ENCODE measurements at places on chromosomes 13 and 19.

DNA sequence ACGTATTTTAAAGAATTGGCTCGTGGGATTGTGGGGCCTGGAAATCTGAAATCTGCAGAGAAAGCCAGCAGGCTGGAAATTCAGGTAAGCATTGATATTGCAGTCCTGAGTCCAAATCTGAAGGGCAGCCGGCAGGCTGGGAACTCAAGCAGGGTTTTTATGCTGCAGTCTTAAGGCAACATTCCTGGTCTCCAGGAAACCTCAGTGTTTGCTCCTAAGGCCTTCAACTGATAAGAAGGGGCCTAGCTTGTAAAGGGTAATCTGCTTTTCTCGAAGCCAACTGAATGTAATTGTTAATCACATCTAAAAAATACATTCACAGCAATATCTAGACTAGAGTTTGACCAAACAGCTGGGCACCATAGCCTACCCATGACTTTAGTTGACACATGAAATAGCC lies 154.4 kb downstream of the EFNB2 start:
- no peak for DNase-seq

GRCh38 chr13:24116131-24116530 lies 44.4 kb upstream of the SPATA13 start:
- no peak for DNase-seq

GRCh38 chr19:33904681-33905080 lies 108.0 kb downstream of the KCTD15 start:
- no peak for DNase-seq

DNA sequence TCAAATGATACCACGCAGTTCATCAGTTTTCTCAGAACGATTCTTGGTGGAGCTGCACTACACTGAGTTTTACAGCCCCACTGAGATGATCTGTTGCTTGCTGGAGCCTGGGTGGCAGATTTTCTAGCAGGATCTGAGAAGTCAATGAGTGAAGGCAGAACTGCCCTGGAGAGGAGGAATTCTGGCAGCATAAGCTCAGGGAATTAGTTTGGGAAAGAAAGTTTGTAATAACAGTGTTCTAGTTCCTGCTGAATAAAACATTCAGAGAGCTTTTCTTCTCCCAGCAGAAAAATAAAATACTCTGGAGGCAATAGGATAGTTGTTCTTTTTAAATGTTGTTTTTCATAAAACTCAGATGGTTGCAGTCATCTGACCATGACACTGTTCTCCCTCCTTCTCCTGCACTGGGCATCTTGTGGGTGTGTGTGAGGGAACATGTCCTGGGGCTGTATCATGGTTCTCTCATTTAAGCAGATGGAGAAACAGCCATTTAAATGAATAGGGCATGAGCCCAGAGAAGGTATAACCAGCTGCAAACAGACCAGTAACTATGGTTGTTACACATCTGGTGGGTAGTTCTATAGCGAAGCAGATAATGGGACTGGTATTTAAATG lies 29.6 kb downstream of the OLFM4 start:
- DNase-seq, result no peak

DNA sequence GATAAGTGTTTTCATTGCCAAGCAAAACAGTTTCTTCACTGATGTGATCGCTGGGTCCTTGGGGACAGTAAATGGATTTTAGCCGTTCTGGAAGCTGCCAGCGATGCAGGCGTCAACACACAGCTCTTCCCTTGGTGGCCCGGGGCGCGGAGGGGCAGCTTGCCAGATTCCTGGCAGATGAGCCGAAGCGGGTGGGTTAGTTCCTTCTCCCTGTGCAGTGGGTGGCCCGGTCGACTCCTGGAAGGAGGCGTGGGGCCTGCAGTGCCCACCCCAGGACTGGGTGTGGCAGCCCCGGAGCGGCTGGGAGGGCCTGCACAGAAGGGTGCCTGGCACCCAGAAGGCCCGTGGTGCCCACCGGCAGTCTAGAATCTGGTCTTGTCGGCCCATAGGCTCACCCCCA lies 69.0 kb downstream of the KDM4B start:
- no peak for DNase-seq

DNA sequence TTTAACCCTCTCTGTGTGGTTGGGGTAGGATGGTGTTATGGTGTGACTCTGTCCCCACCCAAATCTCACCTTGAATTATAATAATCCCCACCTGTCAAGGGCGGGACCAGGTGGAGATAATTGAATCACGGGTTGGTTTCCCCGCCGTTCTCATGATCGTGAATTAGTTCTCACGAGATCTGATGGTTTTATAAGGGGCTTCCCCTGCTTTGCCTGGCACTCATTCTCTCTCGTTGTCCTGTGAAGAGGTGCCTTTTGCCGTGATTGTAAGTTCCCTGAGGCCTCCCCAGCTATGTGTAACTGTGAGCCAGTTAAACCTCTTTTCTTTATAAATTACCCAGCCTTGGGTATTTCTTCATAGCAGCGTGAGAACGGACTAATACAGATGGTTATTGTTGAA lies 68.8 kb downstream of the ARHGEF7 start:
- no peak for DNase-seq

- DNase-seq, result peak; percentile 86
Observed at GRCh38 chr19:51887522-51888498, at the start of gene ZNF577. TSS of gene ZNF577 (minus strand) at chr19:51887951. CDS start at chr19:51880382, 7,569 bp downstream.

DNA sequence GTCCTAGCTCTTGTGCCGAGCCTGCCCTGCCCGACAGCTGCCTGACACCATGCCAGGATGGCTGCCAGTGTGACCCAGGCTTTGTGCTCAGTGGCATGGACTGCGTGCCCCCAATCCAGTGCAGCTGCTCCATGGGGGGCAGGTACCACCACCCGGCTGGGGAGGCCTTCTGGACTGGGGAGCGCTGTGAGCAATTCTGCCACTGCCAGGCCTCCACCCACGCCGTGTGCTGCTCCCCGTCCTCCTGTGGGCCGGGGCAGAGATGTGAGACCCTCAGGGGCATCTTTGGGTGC lies 9.4 kb upstream of the FXYD3 start:
- DNase-seq, result peak; percentile 26

GRCh38 chr13:112652512-112653070 lies 37.2 kb upstream of the ATP11A start:
- DNase-seq, result no peak

DNA sequence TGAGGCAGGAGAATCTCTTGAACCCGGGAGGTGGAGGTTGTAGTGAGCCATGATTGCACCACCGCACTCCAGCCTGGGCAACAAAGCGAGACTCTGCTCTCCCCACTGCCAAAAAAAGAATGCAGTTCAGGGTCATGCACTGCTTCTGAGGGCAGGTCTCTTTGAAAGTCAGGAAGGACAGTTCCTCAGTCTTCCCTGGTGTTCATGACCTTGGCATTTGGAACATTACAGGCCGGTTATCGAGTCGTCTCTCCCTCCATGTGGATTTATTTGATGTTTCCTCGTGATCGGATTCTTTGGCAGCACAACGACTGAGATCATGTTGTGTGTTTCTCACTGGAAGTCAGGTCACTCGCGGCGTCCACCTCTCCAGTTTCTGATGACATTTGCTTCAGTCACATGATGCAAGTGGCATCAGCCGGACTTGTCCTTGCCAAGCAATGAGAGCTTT lies 17.2 kb downstream of the FGF21 start:
- no peak for DNase-seq

- DNase-seq, result no peak
Observed at GRCh38 chr13:113646921-113647340, 11.1 kb downstream of the ATP4B start.

- peak; percentile 30 for DNase-seq
Observed at GRCh38 chr19:44746946-44747738, 1.4 kb upstream of the BCL3 start.

DNA sequence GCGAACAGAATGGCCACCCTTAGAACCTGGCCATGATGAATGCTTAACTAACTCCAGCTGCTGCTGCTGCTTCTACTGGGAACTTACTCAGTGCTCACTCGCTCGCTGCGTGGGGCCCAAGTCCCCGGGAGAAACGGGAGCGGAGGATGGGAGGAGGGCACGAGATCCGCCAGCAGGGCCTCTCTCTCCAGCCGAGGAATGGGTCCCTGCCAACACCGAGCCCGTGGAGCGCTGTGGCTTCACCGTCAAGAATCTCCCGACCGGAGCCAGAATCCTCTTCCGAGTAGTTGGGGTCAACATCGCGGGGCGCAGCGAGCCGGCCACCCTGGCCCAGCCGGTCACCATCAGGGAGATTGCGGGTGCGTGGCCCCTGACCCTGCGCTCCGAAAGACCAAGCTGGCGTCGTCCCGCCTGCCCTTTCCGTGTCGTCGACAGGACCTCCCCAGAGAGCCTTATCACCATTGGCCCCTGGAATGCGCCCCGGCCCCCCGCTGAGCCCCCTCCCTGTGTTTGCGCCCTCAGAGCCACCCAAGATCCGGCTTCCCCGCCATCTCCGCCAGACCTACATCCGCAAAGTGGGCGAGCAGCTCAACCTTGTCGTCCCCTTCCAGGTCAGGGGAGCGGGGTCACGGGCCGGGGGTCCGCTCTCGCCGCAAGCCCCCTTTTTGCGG lies 17.8 kb upstream of the EMC10 start:
- DNase-seq, result no peak

- DNase-seq, result no peak
Observed at GRCh38 chr19:31962561-31962996, 382.8 kb upstream of the ZNF507 start.

DNA sequence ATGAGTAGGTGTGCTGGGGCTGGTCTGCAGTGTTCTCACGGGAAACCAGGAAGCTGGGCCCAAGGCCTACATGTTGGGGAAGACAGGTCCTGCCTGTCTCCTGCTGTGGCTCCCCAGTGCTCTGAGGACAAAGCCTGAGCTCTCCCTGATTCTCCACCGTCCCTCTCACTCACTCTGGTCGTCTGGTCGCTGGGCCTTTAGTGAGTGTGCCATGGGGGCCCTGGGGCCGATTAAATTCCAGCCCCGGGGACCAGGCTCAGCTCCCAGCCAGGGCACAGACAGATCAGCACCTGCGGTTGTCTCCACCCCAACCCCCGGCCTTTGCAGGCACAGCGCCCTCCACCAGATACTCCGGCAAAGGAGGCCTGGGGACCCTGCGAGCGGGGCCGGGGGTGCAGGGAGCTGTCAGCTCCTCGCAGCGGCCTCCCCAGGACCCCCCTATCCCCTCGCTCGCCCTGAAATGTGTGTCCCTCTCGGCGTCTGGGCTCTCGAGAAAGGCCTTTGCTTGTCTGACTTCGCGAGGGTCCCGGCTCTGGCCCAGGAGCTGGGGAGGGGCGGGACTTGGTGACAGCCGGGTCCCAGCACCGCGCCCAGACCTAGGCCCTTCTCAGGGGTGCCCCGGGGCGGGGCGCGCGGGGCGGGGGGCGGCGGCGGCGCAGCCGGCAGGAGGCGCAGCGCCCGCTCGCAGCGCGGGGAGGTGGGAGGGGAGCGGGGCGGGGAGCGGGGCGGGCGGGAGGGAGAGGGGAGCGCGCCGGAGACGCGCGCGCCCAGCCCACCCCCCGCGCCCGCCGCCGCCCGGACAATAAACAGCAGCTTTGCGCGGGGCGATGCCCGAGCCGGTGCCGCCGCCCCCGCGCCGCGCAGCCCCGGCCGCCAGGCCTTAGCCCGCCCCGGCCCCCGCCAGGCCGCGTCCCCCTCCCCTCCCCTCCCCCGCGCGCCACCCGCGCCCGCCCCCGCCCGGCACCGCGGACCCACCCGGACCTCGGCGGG lies at the start of gene PALM:
TSS of gene PALM (plus strand) at position 782 of the 990 bp plus-strand sequence. CDS start 212 bp downstream, outside the sequence.
- DNase-seq, result no peak

DNA sequence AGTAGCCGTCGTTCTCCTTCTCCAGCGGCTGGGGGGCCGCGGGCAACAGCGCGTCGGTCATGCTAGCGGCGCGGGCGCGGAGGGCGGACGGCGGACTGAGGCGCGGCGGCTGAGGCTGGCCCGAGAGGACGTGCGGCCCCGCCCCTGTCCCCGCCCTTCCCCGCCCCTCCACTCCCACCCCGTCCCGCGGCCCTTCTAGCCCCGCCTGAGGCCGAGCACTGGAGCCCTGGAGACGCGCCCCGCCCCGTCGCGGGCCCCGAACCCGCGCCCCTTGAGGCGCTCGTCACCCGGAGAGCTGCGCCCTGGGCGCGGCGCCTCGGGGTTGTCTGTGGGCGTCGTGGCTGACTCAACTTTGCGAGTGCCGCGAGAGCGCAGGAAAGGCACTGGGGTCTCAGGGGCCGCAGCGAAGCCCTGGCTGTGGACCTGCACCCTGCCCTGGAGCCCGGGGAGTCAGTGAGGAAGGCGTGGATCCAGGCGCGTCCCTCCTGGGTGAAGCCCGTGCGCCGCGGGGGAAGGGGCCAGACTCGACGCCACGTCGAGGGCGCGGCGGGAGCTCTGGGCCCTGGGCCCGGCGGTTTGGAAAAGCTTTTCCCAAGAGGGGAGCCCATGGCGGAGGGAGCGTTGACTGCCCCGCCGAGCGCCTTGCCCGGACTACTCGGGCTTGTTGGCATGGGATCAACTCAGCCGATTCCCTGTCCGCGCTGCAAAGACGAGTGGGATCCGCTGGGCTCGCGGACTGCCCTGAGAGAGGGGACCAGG lies at the start of gene RHPN2:
TSS of gene RHPN2 (minus strand) at position 97 of the 759 bp plus-strand sequence. CDS start at position 61, 36 bp downstream.
- DNase-seq, result no peak

GRCh38 chr19:8144273-8144995 lies 5.0 kb downstream of the FBN3 start:
- no peak for DNase-seq

DNA sequence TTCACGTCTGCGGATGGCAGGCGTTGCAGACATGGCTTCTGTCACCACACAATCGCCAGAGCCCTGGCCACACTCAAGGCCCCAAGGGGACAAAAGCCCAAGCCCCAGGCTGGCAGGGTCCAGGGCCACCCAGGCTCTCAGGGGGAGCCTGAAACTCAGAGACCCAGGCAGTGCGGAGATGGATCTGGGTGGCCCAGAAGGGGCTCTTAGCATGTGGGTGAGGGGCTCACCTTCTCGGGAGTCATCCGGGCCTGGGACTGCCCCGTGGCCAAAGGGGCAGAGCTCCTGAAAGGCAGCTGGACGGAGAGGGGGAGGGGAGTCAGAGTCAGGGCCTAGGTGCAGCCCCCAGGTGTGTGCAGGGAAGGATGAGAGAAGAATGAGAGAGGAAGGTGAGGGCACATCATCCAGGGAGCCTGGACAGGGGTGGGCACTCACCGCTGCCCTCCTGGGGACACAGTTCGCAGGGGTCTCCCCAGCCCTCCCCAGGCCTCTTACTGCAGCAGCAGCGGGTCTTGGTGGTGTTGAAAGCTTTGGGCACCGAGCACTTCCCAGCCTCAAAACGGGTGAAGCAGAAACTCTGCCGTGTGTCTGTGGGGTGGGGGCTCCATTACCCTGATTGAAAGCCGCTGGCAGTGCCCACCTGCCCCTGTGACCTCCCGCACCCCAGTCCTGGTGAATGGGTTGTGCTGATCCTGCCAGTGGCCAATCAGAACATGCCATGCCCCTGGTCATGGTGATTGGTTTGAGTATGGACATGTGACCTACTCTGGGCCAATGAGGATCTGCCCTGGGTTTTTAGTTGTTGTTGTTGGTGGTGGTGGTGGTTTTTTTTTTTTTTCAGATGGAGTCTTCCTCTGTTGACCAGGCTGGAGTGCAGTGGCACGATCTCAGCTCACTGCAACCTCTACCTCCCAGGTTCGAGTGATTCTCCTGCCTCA lies 37.4 kb downstream of the CCL25 start:
- no peak for DNase-seq

Measured in anterior cingulate cortex (tissue), 58 donors.